ENCODE measurements at places on chromosomes 1 and 21.

DNA sequence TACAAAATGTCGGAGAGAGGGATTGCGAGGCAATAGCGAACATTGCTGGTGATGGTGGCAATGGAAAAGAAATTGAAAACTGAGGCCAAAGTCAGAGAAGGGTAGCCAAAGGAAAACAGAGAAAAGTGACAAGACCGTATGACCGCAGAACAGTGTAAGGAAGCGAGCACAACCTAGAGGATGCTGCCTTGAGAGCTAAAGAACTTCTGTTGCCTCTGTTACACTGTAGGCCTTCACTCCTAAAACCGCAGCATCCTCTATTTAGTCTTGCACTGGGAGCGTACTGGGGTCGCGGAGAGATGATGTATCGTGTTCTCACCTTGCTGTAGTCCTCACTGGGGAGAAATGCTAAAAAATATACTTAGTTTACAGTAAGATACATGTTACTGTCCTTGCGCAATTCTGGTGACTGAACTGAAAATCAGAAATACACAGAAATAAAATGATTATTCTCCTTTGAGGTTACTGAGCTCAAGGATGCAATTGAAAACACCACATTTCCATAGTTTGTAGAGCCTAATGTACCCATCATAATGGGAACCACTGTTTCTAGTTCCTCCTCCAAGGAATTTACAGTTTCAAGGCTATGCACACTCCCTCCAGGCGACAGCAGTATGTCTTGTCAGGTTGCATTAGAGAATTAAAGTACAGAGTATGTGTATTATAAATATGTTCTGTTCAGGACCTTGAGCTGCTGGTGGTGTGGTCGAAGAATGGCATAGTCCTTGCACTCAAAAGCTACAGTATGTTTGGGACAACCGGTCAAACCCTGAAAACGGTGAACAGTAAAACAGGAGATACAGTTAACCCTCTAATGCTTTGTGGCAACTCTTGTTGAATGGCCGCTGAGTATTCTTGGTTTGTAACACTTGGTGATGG is 1.3 kb downstream of the NEK7 start:
- DNase-seq: no peak

DNA sequence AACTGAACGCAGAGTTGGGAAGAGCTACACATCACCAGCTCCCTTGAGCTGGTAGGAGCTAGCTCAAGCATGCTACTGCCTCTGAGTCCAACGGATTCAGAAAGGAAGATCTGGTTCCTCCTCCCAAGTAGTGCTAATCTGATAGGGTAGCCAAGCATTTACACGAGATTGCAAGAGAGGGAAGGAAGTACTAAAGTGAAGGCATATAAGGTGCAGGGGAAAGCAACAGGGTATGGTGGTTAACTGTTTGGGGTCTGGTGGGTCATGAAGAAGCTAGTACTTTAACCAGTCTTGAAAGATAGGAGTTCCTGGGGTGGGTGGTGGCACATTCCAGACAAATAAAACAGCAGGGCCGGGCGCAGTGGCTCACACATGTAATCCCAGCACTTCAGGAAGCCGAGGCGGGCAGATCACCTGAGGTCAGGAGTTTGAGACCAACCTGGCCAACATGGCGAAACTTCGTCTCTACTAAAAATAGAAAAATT is 20.2 kb upstream of the ZNF436 start:
- no peak for DNase-seq

- DNase-seq: peak; percentile 3
These were observed 87.8 kb upstream of the MAP1LC3C start for GRCh38 chr1:242086706-242087105.

DNA sequence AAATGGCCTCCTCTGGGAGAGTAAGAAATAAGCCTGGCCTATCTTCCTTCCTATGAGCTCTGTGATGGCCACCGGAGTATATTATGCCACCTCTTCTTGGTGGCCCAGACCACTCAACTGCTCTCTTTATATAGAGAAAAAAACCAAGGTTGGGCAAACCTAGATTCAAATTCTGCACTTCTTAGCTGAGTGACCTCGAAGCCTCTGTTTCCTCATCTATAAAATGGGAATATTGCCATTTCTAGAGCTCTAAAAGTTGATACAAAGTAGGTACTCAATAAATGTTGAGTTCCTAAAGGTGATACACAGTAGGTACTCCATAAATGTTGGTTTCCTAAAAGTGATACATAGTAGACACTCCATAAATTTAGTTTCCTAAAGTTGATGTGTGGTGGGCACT is 120.7 kb downstream of the HLCS start:
- no peak for DNase-seq

DNA sequence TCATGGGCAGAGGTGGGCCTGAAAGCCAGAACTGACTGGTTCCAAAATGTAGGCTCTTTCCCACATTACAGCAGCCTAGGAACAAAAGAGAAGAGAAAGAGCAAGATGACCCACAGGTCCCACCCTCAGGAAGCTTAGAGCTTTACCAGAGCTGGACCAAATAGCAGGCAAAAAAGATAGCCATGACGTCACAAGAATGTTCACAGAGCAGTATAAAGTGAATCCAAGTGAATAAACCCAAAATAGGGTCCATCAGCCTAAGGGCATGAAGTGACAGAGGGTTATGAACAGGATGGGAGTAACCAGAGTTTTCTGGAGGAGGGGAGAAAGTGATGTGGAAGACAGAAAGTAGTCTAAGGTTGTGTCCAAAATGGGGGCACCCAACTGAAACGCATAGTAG is 221.2 kb downstream of the KCNH1 start:
- DNase-seq: no peak

GRCh38 chr1:66415866-66416265 is 118.1 kb upstream of the SGIP1 start:
- no peak for DNase-seq

- DNase-seq: no peak
These were observed 55.3 kb downstream of the SEC16B start for GRCh38 chr1:177914603-177915002.

DNA sequence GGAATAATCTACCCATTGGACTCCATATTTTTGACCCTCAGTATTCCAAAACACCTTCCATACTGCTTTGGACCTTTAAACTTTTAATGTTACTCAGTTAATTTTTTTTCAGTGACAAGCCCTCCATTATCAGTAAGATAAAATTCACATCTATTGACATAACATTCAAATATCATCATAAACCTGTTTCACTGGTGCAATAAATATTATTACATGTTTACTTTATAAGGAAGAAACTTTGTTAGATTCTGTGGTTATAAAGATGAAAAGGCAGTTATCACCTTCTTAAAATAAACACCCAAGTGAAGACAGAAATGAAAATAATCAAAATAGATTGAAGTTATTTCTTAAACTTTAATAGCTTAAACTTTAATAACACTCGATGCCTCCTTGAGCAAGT is 758.5 kb upstream of the ADGRL2 start:
- no peak for DNase-seq

- no peak for DNase-seq
These were observed 1.9 kb downstream of the SCAMP3 start for GRCh38 chr1:155260276-155260675.

GRCh38 chr1:204087893-204088528 is 15.1 kb downstream of the SOX13 start:
- no peak for DNase-seq

- no peak for DNase-seq
These were observed 13.0 kb upstream of the C1orf174 start for GRCh38 chr1:3912809-3913685.

DNA sequence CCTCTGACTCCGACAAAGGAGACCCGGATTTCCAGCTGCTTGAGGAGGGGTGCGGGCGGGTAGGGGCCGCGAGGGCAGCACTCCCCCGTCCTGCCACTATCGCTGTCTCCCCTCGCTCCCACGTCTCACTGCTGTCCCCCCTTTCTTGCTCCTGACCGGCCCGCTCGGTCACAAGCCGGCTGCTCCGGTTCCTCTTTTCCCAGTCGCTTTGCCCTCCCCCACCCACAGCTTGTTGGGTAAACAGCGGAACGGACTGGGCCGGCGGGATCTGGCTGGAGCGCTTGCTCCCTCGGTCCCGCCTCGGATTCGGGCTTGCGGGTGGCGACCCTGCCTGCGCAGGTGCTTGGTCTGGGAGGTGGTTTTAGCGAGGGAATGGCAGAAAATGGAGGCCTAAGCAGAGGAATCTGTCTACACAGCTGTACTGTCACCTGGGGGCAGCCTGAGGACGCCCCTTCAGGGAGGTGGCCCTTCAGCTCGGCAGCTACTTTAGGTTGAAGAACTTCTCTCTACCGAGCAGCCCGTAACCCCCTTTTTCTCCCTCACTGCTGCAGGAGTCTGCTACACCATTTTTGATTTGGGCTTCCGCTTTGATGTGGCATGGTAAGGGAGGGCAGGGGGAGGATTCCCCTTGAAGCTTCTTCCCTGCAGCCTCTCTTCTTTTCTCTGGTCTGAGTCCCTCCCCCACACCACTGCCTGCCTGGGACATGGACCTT is 645 bp downstream of the ATP6V0B start:
- DNase-seq: peak; percentile 64

DNA sequence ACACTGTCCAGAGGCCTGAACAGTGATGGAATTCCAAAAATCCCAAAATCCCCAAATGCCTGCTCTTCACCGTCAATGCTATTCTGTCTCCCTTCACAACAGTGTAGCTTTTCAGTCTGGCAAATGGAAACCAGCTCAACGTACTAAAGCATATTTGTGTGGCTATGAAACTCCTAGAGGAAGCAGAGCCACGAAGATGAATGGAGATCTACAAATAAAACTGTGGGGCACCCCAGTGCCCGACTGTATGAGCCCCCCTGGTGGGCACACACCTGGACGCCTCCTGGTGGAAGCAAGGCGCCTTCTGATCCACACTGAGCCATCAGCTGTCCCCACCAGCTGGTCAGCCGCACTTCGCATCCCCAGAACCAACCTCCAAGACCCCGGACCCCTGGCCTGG is 129.1 kb upstream of the SOD1 start:
- no peak for DNase-seq

DNA sequence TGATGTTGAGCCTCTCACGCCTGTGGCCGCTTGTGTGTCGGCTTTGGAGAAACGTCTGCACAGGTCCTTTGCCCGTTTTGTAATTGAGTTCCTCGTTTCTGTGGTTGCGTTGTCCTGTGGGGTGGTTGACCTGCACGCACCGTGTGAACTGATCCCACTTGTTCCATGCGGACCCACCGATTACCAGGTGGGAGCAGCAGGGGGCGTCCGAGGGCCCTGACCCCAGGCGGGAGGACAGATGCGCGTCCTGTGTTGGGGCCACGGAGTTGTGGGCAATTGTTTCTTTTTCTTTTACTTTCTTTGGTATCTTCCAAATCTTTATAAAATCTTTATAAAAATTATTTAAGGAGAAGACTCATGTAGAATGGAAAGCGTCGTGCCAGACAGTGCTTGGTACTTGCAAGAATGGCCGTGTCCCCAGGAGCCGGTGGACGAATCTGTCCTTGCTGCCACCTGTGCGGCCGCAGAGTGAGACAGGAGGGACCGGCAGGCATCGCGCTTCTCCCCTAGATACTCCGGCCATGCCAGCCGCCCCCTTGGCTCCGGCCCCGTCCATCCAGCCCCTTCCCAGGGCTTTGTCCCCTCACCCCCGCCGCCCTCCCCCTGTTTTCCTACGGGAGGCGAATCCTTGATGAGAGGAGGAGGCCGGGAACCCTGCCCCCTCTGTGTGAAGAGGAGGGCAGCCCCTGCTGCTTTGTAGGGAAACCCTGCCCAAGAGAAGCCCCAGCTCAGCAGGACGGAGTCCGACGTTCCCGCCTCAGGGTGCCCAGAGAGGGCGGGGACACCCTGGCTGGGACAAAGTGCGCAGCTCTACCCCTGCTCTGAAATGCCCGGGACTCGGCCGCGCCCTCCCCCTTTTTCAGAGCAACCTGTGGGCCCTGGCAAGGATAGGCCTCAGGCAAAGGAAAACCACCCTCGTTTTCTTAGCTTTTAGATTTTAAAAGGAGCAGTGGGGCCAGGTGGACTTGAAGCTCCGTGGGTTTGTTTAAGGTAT is 41.7 kb downstream of the PRKCZ start:
- peak; percentile 80 for DNase-seq

DNA sequence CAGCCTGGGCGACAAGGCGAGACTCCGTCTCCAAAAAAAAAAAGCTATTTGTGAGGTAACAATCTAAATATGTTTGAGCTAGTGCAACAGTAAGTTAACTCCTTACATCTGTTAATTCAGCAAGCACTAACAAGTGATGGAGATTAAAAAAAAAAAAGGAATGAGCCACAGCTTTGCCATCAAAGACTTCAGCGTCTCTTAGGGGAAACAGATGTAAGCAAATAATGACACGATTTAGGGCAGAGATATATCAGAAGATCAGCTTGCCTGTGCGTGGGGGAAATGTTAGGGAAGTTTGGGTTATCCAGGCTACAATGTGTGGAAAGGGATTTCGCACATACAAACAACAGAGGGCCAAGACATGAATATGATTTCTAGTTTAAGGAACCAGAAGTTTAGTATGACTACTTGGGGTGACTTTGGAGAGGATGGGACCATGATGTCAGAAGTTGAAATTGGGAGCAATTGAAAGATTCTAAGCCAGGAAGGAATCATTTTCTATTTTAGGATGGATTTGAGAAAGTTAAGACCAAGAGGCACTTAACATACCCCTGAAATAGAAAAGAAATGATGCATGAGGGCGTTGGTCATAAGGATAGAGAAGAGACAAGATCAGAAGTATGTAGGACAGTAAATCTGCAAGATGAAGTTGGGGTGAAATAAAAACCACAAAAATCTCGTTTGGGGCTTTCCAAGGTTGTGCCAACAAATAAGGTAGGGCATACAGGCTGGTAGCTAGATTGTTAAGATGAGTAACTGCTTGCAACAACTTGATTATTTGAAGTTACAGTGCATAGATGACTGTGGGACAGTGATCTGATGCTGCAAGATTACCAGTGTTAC is 2.4 kb upstream of the BRWD1 start:
- no peak for DNase-seq

GRCh38 chr1:93519199-93519829 is 71.4 kb downstream of the FNBP1L start:
- DNase-seq: no peak

GRCh38 chr1:209375671-209376365 is 207.7 kb upstream of the CAMK1G start:
- no peak for DNase-seq

GRCh38 chr1:156384007-156384406 is 15.0 kb downstream of the RHBG start:
- DNase-seq: no peak

DNA sequence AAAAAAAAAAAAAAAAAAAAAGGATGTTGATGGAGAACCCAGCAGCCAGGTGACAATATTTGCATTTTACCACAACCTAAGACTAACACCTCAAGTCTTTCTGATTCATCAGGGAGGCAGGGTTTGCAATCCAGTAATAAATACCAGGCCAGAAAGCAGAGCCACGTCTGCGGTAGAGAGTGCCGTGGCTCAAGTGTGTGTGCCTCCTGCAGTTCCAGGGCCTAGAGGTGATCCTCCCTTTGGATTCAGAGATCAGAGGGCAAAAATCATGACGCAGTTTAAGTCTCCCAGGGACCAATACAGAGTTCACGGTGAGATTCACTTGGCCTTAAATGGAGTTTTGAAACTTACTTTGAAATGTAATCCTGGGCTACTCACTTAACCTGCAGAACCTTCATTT is 34.9 kb downstream of the TMCO4 start:
- DNase-seq: no peak

Data from ELF-1 (cell line).